EL (cell line): ENCODE measurements at places on chromosomes 2 and 18.

GRCh38 chr2:158797963-158798700 lies 3.0 kb downstream of the DAPL1 start:
- DNase-seq, result peak; percentile 41

DNA sequence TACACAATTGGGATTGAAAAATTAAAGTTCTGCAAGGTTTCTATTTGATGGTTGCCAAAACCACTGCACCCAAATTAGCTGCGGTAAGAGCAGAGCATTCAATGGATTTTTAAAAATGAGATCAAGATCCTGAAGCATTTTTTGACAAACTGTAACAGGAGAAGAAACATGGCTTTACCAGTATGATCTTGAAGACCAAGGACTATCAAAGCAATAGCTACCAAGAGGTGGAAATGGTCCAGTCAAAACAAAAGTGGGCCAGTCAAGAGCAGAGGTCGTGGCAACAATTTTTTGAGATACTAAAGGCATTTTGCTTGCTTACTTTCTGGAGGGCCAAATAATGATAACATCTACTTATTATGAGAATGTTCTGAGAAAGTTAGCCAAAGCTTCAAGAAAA lies 186.8 kb downstream of the RDH14 start:
- DNase-seq, result no peak

DNA sequence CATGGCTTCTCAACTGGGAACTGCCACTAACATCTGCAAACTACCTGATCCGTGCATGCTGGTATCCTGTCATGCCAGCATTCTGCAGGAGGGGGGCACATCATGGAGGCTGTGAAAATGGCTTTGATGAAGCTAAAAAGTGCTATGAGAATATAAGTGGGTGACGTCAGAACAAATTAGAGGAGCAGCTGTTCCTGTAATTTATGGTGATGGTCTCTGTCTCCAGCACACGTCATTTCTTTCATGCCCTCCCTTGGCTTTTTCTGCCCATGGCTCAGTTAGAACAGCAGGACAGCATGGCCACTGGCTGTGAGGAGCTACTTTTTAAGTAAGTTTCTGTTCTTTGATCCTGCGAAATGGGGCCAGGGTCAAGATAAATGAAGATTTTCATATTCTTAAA lies 466.3 kb downstream of the THSD7B start:
- no peak for DNase-seq

DNA sequence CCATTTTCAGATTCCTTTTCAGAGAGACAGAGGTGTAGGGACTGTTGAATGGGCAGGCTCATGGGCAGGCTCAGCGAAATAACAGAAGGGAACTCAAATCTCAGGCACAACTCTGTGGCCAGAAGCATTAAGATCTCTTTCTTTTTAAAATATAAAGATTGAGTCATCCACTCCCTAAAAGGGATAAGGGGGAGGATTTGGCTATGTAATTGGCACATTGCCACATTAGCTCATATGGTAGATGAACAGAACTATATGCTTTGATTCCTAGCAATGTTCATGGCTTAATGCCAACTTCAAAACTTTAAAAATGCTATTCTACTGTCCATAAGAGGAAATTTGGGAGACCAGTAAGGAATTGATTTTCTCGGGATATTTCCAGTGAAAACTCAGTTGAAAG lies 53.8 kb upstream of the SLC5A7 start:
- DNase-seq, result peak; percentile 32

GRCh38 chr18:8153887-8154583 lies 455.2 kb upstream of the RAB12 start:
- DNase-seq, result peak; percentile 79

DNA sequence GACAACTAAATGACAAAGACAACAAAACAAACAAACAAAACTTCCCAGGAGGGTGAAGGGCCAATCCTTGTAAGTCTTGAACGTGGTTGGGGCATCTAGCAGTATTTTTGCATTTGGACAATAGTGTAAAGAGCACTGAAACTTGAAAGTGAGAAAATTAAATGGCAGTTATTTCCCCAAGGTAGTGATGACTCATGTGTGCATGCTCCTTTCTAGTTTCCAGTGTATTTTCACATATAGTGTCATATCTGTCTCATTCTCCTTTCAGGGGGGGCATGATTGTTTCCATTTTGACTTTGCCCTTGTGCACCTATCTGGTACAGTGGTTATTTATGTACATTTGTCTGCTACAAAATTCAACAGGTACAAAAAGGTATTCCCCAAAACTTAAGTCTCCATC lies 39.5 kb downstream of the CERS6 start:
- no peak for DNase-seq

DNA sequence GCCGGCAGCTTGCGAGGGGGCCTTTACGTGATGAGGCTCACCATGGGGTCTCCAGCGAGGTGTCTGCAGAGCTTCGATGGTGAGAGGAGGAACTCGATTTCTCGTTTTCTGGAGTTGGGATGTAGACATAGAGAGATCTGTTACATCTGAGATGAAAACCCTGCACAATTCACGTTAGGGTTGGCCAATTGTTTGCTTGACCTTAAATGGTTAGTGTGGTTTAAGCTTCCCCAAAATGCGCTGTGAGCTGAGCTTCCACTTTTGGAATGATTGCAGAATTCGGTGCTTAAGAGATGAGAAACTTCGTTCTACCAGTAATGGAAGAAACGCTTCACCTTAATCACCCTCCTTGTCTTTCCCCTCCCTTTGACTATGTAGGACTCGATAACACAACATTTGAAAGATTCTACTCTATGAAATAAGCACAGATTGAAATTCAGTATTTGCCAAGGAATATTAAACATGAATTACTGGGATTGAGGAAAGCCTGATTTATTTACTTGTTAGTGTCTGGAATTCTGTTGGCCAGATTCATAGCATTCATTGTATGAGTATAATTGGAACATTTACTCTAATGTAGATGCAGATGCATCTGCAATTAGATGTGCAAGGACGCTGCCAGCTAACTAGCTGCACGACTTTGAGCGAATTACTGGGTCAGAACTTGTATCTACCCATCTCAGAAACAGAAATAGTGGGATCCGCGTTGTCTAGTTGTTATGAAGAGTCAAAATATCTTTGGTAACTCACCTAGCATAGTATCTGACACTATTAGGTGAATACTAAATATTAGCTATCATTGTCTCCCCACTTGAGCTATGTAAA lies 1.6 kb upstream of the KLF7 start:
- peak; percentile 45 for DNase-seq

- no peak for DNase-seq
Observed at GRCh38 chr2:119688616-119689015, 9.6 kb downstream of the TMEM177 start.

DNA sequence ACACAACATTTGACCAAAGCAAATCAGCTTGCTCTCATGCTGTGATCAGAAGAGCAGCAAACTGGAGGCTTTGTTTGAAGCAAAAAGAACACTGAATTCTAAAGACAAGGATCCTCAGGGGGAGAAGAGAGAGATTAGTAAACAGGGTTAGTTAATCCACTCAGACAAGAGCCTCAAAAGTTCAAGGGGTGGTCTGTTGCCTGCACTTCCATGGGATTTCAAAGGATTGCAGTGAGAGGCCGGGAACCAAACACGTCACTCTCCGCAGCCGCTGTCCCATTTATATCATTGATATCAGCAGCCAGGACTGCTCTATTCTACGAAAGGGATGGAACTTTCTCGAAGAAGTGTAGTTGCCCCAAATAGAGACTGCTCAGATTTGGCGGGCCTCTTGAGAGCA lies 97.8 kb upstream of the SP3 start:
- DNase-seq, result no peak

- peak; percentile 94 for DNase-seq
Observed at GRCh38 chr2:37827911-37828511, 97.1 kb upstream of the RMDN2 start.

- DNase-seq, result no peak
Observed at GRCh38 chr2:138572318-138572717, 70.7 kb downstream of the SPOPL start.

DNA sequence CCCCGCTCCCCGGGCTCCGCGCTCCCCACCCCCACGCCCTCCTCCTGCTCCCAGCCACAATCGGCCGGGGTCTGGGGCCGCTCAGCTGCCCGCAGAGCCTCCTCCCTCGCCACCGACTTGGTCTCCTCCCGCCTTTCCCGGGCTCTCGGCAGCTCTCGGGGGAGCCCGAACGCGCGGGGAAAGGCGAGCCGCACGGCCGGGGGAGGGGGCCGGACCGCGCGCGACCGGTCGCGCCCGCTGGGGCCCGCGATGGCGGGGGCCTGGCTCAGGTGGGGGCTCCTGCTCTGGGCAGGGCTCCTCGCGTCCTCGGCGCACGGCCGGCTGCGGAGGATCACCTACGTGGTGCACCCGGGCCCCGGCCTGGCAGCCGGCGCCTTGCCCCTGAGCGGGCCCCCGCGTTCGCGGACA lies 327 bp downstream of the LTBP1 start:
- peak; percentile 14 for DNase-seq

GRCh38 chr2:112712903-112713584 lies 7.8 kb upstream of the NT5DC4 start:
- DNase-seq, result peak; percentile 41

DNA sequence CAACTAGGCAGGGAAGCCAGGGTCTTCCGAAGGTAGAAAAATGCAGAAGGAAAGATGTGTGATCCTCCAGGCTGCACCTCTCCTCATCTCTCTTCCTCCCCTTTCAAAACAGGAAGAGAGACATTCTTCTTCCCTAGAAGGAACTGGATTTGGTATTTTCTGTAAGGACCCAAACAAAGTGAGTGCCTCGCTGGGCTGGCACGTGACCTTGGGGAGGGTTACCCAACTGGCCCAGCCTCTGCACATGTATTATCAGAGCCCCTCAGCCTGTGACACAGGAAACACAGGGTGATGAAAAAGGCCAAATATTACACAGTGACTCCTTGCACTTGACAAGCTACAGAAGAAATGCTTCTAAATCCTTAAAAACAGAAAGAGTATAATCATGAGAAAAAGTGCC lies 2.3 kb downstream of the HJURP start:
- DNase-seq, result no peak

DNA sequence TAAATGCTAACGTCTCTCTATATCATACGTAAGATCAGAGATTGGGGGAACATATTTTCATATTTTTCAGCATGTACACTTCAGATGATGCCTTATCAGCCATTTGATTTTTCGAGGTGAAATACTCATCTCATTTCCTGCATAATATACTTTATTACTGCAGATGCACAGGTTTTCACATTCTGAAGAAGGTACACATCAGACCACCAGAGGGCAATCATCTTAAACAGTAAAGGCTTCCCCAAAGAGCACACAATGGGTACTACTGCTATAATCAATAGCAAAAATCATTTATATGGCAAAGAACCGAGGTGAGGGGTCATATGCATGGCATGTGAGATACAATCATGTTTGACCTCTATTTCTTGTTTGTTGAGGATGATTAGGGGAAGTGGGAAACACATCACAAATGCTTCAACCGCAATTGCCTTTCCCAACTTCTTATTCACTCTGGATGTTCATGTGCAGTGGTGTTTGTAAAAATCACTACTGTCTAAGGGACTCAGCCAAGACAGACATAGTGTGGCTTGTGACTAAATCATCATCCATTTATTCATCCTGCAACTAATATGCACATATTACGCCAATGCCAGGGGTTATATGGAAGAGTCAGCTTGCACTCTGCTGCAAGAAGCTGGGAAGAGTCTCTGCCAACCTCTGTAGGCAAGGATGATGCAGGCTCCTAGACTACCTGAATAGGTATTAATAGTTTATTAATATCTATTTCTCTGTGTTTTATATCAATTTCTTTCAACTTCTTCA lies 118.7 kb downstream of the EPB41L3 start:
- DNase-seq, result no peak

DNA sequence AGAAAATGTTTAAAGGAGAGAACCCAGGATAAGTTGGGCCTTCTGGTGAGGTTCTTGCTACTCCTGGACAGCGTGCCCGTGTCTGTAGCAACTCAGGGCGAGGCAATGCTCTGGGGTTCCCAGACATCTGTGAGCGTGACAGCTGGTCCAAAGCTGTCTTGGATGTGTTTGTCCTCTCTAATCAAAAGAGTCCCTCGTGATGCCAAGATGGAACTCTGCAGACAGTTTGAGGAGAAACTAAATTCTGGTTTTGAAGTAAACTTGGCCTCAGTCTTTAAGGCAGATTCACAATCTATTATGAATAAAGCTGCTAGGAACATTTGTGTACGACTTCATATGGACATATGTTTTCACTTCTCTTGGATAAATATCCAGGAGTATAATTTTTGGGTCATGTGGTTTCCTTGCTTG lies 47.3 kb downstream of the TMEM17 start:
- DNase-seq, result no peak

GRCh38 chr2:238425979-238426567 lies 654 bp upstream of the ASB1 start:
- peak; percentile 81 for DNase-seq

- no peak for DNase-seq
Observed at GRCh38 chr2:79128406-79128805, 8.1 kb downstream of the REG1A start.

- DNase-seq, result peak; percentile 96
Observed at GRCh38 chr2:10283106-10284062, 19.3 kb upstream of the HPCAL1 start.

GRCh38 chr2:19488009-19488691 lies 129.7 kb upstream of the OSR1 start:
- DNase-seq, result peak; percentile 76

- peak; percentile 47 for DNase-seq
Observed at GRCh38 chr2:25567406-25567805, 106.0 kb downstream of the DTNB start.

GRCh38 chr2:106356291-106356690 lies 111.9 kb downstream of the RGPD3 start:
- DNase-seq, result no peak

DNA sequence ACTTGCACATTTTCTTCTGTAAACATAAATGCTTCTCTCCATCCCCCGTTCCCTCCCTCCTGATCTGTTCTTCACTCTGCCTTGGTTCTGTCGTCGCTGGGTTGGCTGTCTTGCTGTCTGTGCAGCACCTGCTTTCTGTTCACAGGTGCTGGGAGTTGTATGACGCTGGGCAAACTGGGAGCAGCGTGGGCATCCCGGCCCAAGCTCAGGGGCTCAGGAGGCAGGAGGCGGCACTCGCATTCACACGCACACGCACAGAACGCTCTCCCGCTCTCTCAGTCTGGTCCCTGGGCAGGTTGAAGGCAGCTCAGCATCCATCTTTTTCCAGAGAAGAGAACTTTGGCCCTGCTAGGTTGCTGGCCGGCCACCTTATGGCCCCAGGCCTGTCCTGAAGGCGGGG lies 55.7 kb downstream of the GBX2 start:
- DNase-seq, result no peak

DNA sequence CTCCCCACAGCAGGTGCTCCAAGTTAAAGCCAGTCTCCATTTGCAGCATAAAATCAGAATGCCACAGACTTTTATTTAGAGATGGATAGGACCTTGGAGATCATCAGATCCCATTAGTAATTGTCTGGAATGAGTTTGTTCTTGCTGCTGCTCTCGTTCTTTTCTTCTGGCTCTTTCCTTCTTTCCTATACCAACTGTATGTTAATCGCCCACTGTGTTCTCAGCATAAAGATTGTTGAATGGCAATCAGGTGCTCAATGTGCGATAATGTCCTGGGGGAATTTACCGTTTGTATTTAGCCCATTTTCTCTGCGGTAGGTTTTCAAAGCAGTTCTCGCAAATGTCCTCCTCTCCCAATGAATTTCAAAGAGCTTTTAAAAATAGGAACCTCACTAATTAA lies 3.3 kb downstream of the GPR39 start:
- no peak for DNase-seq

- DNase-seq, result no peak
Observed at GRCh38 chr2:29527947-29528346, 393.4 kb downstream of the ALK start.
